ENCODE measurements at places on chromosomes 7 and 10.

DNA sequence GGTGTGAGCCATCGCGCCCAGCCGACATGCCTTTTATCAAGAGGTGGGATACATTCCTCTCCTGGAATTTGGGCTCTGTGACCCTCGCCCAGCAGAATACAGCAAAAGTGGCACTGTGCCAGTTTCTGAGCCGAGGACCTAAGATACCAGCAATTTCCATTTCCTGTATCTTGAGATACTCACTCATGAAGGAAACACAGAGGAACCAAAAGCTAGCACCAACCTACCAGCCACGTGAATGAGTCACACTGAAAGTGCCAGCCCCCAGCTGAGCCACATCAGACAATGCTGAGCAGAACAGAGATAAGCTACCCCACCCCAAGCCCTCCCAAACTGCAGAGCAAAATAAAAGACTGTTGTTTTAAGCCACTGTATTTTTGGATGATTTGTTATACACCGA lies 56.3 kb downstream of the CACUL1 start:
- peak overlapping the region; percentile 45 for H3K27ac ChIP-seq
- H3K27me3 ChIP-seq: no peaks in the 10 kb centered on the region
- no peaks in the 10 kb centered on the region for H3K4me1 ChIP-seq
- DNase-seq: peak; percentile 78

- H3K27ac ChIP-seq: no peak overlapping the region
- no peaks in the 10 kb centered on the region for H3K27me3 ChIP-seq
- H3K36me3 ChIP-seq: no peaks in the 10 kb centered on the region
- no peaks in the 10 kb centered on the region for H3K4me1 ChIP-seq
- no peak overlapping the region for H3K4me3 ChIP-seq
- DNase-seq: no peak
These were observed 183.6 kb downstream of the TCF7L2 start for GRCh38 chr10:113133497-113134115.

DNA sequence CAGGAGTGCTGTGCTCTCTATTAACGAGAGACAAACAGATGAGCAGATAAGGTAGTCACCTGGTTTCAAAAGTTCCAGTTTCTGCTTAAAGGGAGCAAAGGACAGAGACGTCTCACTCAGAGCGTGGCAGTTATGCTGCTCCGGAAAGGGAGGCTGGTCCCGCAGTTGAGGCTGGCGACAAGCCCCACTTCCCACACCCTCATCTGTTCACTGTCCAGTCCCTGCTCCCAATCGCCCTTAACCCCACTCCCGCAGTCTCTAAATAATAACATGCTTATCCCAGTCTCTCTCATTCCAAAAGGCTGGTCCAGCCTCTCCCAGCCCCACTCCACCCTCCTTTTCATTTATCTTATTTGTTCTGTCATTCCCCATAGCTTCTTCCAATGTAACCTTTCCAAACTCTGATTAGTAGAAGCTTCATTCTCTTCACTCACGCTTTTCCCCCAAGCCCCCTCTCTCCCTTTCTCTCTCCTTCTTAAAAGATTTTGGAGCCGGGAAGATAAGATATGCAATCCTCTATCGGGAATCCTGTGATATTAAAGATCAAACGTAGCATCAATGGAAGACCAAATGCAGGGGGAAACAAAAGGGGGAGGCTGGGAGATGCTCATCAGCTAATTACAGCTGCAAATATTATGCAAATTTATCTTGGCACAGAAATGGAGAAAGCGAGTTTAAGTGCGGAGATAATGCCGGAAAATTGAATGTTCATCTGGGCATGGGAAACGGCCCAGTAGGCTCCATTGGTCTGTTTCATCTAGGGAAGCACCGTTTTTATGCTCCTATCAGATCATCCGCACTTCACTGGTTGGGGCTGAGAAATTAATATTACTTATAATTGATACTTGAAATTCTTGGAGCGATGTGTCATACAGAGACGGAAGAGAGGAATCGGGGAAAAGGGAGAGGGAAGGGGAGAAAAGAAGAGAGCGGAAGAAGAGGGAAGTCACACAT lies 16.3 kb upstream of the GATA3 start:
- no peak overlapping the region for H3K4me3 ChIP-seq
- DNase-seq: no peak
- H3K4me1 ChIP-seq: peaks cover 32% of the 10 kb centered on the region
- H3K27me3 ChIP-seq: peaks cover 93% of the 10 kb centered on the region

DNA sequence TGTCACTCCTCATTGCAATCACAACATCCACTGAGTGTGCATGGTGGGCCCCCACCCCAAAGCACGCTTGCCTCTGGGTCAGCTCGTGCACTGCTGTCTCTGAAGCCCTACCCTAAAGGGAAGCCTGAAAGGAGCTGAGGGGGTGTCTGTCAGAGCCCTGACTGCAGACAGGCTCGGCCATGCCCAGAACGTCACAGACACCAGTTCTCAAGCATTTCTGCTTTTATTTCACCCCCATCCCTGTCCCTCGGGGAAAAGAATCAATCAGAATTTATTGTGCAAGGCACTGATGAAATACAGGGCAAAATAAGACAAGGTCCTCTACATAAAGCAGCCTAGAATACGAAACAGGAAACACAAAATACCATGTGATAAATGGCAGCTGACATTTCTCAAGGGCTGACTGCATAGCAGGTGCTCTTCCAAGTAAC lies 231.8 kb downstream of the WDR37 start:
- no peaks in the 10 kb centered on the region for H3K27me3 ChIP-seq
- no peak overlapping the region for H3K27ac ChIP-seq
- no peak for DNase-seq
- no peaks in the 10 kb centered on the region for H3K36me3 ChIP-seq
- H3K4me1 ChIP-seq: no peaks in the 10 kb centered on the region
- H3K4me3 ChIP-seq: no peak overlapping the region

- no peaks in the 10 kb centered on the region for H3K36me3 ChIP-seq
- H3K4me3 ChIP-seq: no peak overlapping the region
- no peak overlapping the region for H3K27ac ChIP-seq
- no peaks in the 10 kb centered on the region for H3K27me3 ChIP-seq
- no peaks in the 10 kb centered on the region for H3K4me1 ChIP-seq
These were observed 240.1 kb upstream of the ADARB2 start for GRCh38 chr10:1977461-1977860.

- H3K36me3 ChIP-seq: no peaks in the 10 kb centered on the region
- peaks cover 28% of the 10 kb centered on the region for H3K4me1 ChIP-seq
- DNase-seq: no peak
- H3K27ac ChIP-seq: no peak overlapping the region
These were observed 3.3 kb downstream of the EGR2 start for GRCh38 chr10:62812672-62813439.

DNA sequence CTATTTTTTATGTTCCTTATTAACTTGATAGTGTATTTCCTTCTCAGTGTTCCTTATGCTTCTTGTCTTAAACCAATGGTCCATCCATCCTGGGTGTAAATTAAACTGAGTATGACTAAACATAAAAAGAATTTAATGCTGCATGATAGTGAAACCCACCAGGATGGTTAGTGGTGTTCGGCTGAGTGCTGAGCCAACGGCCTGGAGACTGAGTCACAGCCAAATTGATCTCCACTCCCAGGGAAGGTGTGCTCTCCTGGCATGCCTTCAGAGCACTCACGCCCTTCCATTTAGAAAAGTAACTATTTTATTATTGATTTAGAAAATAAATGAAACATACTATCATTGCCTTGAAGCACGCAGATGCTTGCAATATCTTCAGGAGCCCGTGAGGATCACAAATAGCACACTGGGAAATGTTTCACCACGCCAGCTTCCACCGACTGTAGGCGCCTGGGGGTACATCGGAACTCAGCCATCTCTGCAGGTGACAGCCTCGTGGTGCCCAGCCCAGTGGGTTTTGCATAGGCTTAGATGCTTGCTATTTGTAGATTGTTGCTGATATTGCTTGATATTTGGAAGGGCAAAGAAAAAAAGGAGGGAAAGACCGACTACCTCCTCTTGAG lies 40.0 kb upstream of the LOXL4 start:
- no peak for DNase-seq
- H3K4me1 ChIP-seq: no peaks in the 10 kb centered on the region

DNA sequence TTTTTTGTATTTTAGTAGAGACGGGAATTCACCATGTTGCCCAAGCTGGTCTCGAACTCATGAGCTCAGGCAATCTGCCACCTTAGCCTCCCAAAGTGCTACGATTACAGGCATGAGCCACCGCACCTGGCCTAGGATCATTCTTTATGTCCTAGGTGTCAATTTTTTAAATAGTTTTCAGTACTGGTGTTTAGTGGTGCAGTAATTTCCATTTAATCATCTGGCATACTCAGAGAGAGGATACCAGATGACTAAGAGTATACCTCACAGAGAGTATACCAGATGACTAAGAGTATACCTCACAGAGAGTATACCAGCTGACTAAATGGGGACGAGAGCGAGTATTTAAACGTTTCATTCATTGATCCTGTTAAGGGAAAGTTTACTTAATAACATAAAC lies 37.3 kb upstream of the TMEM248 start:
- H3K4me1 ChIP-seq: no peaks in the 10 kb centered on the region
- no peak overlapping the region for H3K27ac ChIP-seq
- DNase-seq: no peak
- H3K36me3 ChIP-seq: no peaks in the 10 kb centered on the region

DNA sequence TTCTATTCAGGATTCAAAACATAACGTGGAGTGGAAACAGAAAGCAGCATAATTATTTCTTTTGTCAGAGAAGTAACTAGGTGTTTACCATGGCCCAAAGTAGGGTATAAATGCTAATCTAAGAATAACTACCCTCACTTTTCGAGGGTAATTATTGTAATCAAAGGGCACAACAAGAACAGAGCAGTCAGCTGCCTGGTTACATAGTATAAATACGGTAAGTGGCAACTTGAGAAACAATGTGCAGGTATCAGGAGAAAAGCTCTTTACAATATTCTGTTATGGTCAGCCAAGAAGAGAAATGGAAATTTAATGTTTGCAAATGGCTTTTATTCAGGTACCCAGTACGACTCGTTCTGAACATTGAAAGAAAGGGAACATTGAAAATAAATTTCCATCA lies 242.0 kb upstream of the NPY start:
- H3K27ac ChIP-seq: no peak overlapping the region
- no peaks in the 10 kb centered on the region for H3K4me1 ChIP-seq
- no peaks in the 10 kb centered on the region for H3K36me3 ChIP-seq
- H3K4me3 ChIP-seq: no peak overlapping the region
- no peaks in the 10 kb centered on the region for H3K27me3 ChIP-seq

DNA sequence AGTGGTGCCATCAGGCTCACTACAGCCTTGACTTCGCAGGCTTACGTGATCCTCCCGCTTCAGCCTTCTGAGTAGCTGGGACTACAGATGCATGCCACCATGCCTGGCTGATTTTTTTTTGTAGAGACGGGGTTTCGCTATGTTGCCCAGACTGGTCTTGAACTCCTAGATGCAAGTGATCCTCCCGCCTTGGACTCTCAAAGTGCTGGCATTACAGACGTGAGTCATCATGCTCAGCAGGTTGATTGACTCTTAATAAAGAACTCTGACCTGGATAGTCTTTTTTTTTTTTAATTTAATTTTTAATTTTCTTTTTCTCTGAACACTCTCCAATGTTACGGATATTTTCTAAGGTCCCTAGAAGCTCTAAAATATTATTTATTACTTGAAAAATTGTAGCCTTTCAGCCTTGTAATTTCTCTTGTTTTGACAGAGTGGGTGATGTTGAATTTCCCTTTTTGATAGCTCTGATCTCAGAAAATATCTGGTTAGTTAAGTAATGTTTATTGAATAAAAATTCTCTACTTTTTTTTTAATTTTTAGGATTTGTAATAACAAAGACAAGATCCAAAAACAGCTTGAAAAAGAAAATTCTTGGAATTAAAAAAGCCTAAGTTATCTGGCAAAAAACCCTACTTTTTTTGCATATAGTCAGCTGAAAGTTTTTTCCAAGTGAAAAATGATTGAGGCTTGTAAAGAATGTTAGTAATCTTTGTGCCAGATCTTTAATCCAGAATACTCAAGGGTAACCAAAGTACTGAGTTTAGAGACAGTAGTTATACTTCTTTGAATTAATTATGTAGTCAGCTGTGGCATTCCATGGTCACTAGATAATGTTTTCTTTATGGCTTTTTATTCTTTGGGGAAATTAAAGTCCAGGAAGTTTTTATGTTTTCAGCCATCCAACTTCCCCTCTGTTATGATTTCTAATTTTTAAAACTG lies 26.7 kb downstream of the TBC1D12 start:
- no peaks in the 10 kb centered on the region for H3K36me3 ChIP-seq
- no peak overlapping the region for H3K27ac ChIP-seq
- H3K4me1 ChIP-seq: no peaks in the 10 kb centered on the region
- no peak overlapping the region for H3K4me3 ChIP-seq

DNA sequence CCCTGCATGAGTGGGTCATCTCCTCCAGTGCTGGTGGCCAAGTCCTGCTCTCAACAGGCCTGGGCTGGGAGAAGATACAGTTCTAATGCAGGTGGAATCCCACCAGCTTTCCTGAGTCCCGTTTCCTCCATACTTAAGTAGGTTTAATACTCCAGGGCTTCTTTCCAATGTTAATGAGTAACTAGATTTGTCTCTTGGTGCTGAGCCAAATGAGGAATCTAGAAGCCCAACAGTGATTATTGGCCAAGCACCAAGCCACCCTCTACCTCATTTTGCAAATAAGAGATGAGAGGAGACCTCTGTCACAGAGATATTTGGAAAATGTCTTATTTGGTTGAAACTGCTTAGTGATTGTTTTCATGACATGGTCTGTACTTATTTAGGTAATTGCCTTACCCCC lies 37.1 kb downstream of the STARD3NL start:
- peaks cover 6% of the 10 kb centered on the region for H3K4me1 ChIP-seq
- H3K27me3 ChIP-seq: no peaks in the 10 kb centered on the region
- no peak overlapping the region for H3K4me3 ChIP-seq
- no peaks in the 10 kb centered on the region for H3K36me3 ChIP-seq
- no peak for DNase-seq

GRCh38 chr10:34811968-34812514 lies 3.1 kb downstream of the PARD3 start:
- no peaks in the 10 kb centered on the region for H3K4me1 ChIP-seq
- H3K27ac ChIP-seq: no peak overlapping the region
- peaks cover 5% of the 10 kb centered on the region for H3K27me3 ChIP-seq
- no peak for DNase-seq
- no peak overlapping the region for H3K4me3 ChIP-seq
- H3K36me3 ChIP-seq: no peaks in the 10 kb centered on the region

GRCh38 chr10:89785095-89785494 lies 83.7 kb downstream of the KIF20B start:
- H3K4me1 ChIP-seq: no peaks in the 10 kb centered on the region
- no peak overlapping the region for H3K27ac ChIP-seq
- H3K4me3 ChIP-seq: no peak overlapping the region
- H3K27me3 ChIP-seq: no peaks in the 10 kb centered on the region
- DNase-seq: no peak

- H3K4me3 ChIP-seq: no peak overlapping the region
- no peaks in the 10 kb centered on the region for H3K27me3 ChIP-seq
- peaks cover 37% of the 10 kb centered on the region for H3K4me1 ChIP-seq
- no peak for DNase-seq
- peaks cover 4% of the 10 kb centered on the region for H3K36me3 ChIP-seq
- peak overlapping the region; percentile 48 for H3K27ac ChIP-seq
These were observed 10.2 kb upstream of the EPC1 start for GRCh38 chr10:32357056-32357735.

- DNase-seq: peak; percentile 43
- H3K4me1 ChIP-seq: peaks cover 10% of the 10 kb centered on the region
- no peak overlapping the region for H3K4me3 ChIP-seq
- H3K36me3 ChIP-seq: no peaks in the 10 kb centered on the region
- H3K27ac ChIP-seq: peak overlapping the region; percentile 40
These were observed 20.2 kb upstream of the TMEM178B start for GRCh38 chr7:141053626-141054025.
